ENCODE measurements at places on chromosomes 5 and 9.
A peak's percentile ranks its signal among the peaks of the same experiment; 100 is the strongest.

- no peak for DNase-seq
These were observed 262.5 kb upstream of the GRIN3A start for GRCh38 chr9:102000956-102001355.

- no peak for DNase-seq
These were observed 8.0 kb upstream of the GRHPR start for GRCh38 chr9:37414503-37414943.

GRCh38 chr5:109281136-109281690, 128.6 kb downstream of the PJA2 start:
- no peak for DNase-seq

- peak; percentile 94 for DNase-seq
These were observed 308.5 kb downstream of the ARRDC3 start for GRCh38 chr5:91074615-91075014.

DNA sequence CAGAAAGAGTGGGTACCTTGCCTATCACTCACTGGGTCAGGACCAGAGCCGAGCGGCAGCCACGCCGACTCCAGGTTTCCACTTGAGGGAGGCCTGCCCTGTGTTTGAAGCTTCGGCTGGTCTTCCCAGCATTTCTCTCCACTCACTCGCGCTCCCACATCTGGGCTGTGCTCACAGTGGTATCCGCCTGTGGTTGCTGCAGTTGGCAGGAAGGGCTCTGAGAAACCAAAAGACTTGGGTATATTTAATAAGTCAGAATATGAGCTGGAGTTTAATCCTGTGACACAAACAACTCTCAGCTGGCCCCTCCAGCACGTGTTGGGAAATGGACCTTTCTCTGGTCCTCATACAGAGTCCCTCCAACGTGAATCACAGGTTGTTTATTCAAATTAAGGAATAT, 70.9 kb downstream of the SPRY4 start:
- no peak for DNase-seq

DNA sequence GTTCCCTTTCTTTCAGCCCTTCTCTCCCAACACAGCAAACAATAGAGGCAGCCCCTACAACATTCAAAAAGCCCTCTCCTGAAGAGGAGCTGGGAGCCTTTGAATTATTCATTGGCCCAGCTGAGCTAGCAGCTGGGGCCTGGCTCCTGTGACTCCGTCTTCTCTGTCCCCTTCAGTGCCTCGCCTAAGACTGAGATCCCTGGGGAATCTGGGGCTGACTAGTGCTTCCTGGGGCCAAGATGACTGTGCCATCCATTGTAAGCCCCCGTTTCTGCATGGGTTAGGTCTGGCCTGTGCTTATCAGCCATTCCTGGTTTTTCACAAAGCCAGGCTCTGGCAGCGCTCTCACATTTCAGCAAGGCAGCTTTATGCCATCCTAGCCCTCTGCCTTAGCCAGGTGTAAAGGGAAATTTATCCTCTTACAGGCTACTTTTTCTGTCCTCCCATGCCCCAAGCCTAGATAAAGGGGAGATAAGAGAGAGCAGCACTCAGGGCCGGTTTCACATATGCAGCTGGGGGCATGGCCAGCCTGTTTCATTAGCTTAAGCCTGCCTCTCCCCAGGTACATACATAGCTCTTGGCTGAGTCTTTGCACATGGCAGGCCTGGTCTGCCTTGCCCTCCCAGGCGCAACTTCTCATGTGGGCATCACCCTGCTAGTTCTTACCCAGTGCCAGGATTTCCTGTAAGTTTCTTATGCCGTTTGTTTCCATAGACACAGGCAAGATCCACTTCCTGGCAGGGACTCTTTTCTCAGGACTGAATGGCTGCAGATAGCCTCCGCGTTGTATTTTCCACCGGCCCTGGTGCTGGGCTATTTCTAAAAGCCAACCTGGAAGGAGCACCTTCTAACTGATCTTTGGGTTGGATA, 15.8 kb downstream of the PTPA start:
- no peak for DNase-seq

GRCh38 chr9:79641070-79641469, 69.3 kb downstream of the TLE4 start:
- peak; percentile 54 for DNase-seq

DNA sequence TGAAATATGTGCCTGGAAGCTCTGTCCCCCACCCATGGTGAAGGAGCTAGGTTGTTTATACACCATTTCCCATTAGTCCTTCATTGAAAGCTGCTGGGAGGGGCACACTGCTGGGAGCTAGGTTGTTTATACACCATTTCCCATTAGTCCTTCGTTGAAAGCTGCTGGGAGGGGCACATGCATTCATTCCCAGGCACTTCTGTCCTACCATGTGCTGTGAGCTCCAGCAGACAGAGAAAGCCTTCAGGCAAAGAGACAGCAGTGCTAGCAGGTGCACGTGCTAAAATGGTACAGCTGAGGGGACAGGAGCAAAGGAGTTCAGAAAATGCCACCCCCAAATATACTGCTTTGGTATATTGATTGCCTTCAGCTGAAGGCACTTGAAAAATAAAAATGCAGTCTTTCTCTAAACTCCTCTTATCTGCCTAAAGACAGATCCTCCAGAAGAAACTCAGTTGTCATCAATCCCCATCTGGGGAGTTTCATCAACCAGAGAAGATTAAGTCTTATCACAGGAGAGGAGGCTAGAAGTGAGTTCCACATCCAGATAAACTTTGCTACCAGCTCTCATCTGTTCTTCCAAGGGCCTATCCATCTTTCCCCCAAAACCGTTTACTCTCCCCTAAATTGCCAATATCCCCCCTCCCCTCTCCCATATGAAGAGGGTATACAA, 27.7 kb upstream of the DAPK1 start:
- no peak for DNase-seq

DNA sequence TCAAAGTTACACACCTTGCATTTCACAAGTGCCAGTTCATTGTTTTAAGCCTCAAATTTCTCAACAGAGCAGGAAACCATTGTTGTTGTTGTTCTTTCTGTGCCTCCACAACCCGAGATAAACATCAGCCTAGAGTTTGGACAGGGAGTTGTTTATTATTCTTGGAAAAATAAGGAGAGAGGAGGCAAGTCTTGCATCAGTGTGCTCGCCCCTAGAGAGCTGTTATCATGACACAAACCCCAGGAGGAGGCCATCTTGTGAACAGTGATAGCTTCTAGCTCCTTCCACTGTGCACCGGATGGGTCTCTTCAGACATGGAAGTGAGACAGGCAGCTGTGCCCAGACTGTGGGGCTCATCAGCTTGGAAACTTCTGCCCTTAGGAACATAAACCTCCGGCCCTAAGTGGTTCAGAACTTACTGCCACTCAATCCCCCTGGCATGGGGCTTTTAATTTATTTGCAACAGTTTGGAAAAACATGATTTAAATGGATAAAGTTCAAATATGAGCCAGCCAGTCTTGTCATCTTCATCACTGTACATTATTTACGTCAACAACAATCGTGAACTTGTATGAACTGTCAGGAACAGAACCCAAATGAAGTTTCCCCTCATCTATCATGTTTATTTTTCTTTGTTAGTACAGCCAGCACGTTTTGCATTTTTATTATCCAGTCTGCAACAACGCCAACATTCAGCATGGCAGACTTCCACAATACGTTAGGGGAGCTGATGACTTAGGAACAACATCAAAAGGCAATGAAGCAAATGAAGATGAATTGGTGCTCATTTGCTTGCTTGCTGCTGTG, 181.7 kb upstream of the S1PR3 start:
- no peak for DNase-seq

- DNase-seq: no peak
These were observed 162.5 kb downstream of the HCN1 start for GRCh38 chr5:45533663-45534062.

- peak; percentile 17 for DNase-seq
These were observed 59.1 kb upstream of the TBC1D2 start for GRCh38 chr9:98314381-98315066.

- peak; percentile 35 for DNase-seq
These were observed at the start of gene NCS1 for GRCh38 chr9:130172161-130172857. TSS of gene NCS1 (plus strand) at chr9:130172404. CDS start at chr9:130172664, 260 bp downstream.

DNA sequence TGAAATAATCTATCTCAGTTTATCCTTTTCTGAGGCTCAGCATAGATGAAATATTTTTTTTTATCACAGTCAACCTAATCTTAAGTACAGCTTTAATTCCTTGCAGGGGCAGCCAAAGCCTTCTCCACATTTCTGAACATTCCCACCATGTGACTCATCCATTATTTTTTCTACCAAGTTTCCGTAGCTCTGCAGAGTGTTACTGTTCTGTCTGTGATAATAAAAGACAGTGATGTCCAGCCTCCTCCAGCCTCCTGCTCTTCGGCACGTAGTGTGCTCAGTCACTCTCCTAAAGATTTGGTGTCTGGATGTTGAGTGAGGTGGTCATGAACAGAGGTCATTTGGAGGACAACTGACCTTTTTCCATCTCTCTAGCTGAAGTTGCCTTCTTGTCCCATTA, 338.1 kb upstream of the ADAMTS16 start:
- peak; percentile 25 for DNase-seq

- no peak for DNase-seq
These were observed 179.6 kb upstream of the GLRA1 start for GRCh38 chr5:152104211-152104610.

DNA sequence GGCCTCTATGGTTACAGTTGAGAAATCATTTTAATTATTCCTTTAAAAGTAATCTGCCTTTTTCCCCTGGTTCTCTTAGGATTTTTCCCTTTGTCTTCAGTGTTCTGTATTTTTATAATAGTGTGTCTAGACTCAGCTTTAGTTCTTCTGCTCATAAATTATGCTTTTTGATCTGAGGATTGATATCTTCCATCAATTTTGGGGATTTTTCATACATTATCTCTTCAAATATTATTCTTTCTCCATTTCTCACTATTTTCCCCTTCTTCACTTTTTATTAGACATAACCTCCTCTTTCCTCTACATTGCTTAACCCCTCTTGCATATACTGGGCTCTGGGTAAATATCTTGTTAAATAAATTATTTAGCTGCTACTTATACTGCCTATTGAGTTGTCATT, 36.3 kb upstream of the IL13 start:
- DNase-seq: no peak

DNA sequence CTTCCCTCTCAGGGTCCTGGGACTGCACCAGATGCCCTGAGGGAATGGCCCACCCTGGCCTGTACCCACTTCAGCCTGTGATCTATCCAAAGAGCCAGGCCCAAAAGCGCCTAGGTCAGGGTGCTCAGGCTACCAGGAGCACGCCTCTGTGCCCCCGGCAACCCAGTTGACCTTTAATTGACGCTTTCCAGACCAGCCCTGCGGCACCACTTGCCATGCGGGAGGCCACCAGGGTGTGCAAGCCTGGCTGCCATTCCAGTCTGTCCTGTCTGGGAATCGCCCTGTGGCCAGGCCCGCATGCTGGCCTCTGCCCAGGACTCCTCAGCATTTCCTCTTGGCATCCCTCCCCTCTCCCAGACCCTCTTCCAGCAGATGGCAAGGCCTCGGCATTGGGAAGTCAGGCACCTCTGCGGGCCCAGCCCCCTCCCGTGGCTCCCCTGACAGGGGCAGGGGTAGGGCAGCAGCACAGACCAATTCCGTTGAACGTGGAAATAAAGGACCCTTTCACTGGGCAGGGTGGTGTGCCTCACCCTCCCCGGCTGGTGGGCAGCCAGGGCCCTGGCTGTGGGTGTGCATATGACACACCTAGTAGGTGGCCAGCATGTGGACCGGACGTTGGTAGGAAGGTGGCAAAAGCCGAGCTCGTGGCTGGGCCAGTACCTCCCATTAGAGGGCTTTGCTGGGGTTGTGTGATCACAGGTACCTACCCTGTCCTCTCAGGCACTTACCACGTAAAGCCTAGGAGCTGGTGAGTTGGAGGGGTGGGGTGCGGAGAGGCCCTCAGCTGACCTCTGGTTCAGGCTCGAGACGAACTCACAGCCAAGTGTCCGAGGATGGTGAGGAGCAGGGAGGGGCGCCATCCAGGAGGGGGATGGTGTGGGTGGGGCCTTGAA, 3.5 kb upstream of the AIF1L start:
- DNase-seq: no peak

- no peak for DNase-seq
These were observed 225.0 kb downstream of the MLLT3 start for GRCh38 chr9:20397348-20397747.

- no peak for DNase-seq
These were observed 92.8 kb upstream of the ADAMTS2 start for GRCh38 chr5:179438011-179438441.

- DNase-seq: peak; percentile 86
These were observed 10.6 kb downstream of the PRR7 start for GRCh38 chr5:177456976-177457851.

- no peak for DNase-seq
These were observed 394.5 kb downstream of the NFIB start for GRCh38 chr9:13919401-13919800.

DNA sequence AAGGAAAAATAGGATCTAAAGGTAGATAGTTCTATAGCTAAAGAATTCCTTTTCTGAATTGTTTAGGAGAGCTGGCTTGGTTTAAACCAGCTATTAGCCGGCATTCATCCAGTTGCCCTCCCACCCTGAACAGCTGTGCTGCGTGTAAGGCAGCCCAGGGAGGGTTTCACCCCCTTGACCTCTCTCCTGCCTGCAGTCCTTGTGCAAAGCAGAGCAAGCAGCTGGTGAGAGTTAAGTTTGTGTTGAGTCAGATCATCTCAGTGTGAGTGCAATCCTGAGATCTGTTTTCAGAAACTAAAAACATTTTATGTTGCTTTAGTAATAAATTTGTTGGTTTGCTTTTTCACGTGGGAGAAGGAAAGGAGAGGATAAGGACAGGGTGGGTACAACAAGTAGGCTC, 13.0 kb downstream of the SLC25A25 start:
- peak; percentile 70 for DNase-seq

DNA sequence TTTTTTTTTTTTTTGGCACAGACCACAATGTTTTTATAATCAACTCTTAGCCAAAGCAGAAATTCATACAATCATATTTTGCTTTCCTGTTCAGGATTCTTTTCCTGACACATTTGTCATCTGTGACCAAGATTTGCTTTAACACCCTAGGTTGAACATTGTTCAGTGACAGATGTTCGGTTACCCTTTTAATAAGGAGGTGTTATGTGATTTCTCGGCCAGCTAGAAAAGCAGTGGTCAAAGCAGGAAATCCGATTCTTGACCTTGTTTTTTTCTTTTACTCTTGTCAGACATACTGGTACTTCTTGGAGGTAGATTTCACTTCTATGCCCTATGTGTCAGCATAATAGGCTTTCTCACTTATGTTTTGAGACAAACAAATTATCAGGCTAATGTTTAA, 335.3 kb upstream of the ACTBL2 start:
- DNase-seq: no peak

DNA sequence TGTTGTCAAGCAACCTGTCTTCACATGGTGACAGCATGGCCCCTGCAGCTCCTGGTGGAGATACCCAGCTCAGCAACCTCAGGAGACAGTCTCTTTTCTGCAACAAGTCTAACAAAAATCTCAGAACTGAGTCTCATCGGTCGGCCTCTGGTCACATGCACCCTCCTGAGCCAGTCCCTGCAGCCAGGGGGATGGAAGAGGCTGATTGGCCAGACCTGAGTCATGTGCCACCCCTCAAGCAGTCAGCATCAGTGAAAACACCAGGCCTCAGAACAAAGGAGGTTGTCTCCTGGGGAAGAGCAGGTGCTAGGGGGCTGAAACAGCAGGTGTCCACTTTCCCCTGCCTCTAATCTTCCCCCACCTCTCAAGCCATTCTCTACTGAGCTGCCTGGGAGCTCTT, 54.4 kb downstream of the SMIM23 start:
- DNase-seq: no peak

- no peak for DNase-seq
These were observed 112.1 kb downstream of the SNCAIP start for GRCh38 chr5:122424132-122424531.

Data from fibroblast of skin of left quadriceps (primary cell).